ENCODE measurements at places on chromosomes 11 and 22. TPM values are rescaled to one million over a fixed set of nuclear protein-coding genes. Genes with fewer than 3 reads are reported as not detected.

The OR52E8 gene
- not detected for polyA plus RNA-seq

The RIMBP3B gene
- not detected for polyA plus RNA-seq

The SAA4 gene
- polyA plus RNA-seq: not detected

The SLC25A22 gene
- polyA plus RNA-seq: 25.5 TPM

The KRTAP5-7 gene
- not detected for polyA plus RNA-seq

The CSRP3 gene
- polyA plus RNA-seq: not detected

The GLYAT gene
- not detected for polyA plus RNA-seq

The RAB36 gene
- 10.1 TPM for polyA plus RNA-seq

DNA sequence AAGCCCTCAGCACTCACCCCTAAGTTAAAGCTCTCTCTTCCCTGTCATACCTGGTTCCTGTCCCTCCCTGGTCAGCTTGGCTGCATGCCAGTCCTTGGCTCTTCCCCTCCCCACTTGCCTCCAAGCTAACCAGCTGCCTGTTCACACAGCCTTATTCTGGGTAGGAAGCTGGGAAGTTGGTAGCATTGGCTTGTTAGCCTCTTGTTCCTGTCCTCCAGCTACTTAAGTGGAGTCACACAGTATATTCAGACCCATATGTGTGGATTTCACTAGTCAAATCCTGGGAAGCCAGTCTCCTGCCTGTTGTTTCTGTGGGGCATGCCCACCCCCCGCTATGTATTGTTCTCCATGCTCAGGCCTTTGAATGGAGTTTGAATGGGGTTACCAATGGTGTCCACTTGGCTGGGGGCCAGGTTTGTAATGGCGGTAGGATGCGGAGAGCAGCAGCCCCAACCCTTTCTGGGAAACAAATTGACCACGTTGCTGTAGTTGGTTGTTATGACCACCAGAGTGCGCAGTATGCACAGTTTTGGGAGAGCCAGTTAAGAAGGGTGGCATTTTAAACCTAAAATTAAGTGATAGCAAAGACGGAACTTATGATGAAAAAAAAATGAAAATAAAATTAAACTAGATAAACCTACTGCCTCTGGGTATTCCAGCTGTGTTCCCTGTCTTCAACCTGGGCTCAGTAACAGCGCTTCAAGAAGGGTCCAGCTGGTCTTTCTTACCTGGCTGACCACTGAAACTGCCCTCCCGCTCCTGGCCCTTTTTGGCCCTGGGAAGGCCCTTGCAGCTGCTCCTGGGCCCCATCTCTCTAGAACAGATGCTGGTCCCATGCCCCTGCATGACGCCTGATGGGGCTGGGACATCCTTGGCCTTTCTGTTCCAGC is 10.7 kb upstream of the RPS3 start:
- no peak for DNase-seq

GRCh38 chr11:120285256-120285655 is 39.8 kb upstream of the TLCD5 start:
- no peak for DNase-seq

DNA sequence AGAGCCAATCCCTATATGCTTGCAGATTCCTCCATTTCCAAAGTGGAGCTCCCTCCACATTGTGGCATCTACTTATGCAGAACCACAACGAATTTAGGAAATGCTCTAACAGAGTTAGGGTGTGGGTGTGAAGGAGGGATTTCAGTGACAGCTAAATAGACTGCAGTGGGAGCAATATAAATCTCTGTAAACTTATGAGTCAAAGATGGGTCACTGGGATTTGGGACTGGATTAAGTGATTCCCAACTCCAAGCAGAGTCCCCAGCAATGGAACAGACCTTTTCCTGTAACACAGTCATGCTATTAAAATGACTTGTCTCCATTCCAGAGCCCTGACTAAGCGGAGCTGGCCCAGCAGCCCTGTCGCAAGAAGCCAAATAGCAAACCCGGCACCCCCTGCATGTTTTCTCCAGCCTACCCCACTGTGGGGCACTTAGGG is 36.6 kb downstream of the RPL27A start:
- peak; percentile 97 for DNase-seq

DNA sequence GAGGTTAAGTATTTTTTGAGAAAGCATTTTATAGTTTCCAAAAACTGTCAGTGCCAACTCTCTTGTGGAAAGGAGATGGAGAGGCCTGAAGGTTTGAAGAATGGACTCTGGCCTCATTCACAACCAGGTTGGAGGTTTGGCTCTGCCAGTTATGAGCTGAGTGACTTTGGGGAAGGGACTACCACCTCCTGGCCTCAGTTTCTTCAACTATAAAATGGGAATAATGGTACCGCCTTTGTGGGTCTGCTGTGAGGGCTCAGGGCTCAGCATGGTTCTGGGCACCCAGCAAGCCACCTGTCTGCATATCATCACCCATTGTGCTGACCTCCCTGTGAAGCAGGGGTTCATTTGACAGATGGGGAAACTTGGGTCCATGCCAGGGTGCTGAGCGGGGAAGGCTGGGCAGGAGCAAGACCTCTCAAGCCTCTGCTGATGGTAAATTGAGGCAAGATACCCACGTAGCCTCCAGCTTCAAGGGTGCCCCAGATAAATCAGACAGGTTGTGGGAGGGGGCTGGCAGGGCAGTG is 3.5 kb upstream of the LIF start:
- no peak for DNase-seq

GRCh38 chr11:134987822-134988221 is 575.8 kb upstream of the B3GAT1 start:
- DNase-seq: no peak

DNA sequence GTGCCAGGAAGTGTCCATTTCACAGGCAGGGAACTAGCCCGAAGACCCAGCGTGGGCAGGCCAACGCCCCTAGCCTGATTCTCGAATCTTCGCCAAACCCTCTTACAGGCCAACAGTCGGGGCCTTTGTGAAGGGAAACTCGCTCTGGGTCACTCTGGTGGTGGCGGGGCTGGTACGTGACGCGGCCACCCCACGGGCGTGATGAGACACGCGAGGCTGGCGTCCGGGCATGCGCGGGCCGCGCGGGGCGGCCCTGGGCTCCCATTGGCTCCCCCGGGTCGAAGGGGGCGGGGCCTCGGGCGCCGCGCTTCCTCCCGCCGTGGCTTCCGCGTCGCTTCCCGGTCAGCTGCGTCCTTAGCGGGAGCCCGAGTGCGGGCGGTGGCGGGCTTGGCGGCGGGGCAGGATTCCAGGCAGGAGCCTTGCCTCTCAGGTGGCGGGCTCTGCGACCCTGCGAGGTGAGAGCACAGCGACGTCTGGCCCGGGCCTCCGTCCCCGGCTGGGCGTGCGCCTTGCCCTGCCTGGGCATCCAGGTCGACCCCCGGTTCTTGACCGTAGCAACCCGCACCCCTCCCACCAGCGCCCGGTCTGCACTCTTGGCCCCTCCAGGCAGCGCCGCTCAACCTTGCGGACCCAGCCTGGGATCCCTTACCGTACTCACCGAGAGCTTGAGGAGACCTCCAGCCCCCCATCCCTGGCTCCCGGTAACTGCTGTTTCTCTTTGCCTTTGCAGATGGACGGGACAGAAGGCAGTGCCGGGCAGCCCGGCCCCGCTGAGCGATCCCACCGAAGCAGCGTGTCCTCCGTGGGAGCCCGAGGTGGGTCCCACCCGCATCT is at the start of gene FRMD8:
TSS of gene FRMD8 (plus strand) at position 331 of the 834 bp plus-strand sequence. CDS start at position 731, 400 bp downstream.
- DNase-seq: no peak

- no peak for DNase-seq
Measured at GRCh38 chr22:23178512-23179254, 1.6 kb upstream of the BCR start.

DNA sequence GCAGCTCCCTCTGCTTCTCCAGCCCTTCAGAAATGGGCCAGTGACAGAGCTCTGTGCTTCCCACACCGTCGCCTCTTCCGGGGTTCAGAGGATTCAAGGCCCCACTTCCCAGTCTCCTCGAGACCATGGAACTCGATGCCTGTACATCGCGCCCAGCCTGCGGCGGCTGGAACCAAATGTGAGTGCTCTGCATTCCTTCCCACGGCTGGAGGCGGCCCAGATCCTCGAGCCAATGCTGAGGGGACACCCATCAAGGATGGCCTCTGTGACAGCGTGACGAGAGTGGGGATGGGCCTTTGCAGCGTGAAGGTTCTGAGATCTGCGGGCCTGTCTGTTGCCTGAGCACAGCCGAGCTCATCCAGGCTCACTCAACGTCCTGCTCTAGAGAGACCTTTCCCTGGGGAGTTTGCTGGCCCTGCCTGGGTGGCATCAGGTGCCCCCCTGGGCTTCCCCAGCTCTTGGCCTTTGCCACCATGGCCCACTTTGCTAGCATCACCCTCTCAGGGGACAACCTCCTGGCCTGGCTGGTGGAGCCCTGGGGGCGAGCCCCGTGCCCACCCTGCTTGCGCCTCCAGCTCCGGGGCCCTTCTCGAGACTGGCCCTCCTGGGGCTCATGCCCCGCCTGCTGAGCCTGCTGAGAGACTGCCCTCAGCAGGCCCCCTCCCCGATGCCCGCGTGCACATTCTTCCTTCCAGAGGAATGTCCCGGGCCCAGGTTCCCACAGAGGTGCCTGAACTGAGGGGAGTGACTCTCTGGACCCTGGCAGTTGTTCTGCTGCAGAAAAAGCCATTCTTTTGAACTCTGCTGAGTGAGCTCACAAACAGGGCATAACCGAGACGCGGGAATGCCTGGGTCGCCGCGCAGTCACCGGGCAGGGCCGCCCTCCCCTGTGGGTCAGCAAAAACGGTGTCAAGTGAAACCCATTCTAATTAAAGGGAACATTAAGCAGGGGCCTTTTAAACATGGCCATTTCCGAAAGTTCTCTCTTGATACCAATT is 7.3 kb upstream of the MYEOV start:
- DNase-seq: no peak

DNA sequence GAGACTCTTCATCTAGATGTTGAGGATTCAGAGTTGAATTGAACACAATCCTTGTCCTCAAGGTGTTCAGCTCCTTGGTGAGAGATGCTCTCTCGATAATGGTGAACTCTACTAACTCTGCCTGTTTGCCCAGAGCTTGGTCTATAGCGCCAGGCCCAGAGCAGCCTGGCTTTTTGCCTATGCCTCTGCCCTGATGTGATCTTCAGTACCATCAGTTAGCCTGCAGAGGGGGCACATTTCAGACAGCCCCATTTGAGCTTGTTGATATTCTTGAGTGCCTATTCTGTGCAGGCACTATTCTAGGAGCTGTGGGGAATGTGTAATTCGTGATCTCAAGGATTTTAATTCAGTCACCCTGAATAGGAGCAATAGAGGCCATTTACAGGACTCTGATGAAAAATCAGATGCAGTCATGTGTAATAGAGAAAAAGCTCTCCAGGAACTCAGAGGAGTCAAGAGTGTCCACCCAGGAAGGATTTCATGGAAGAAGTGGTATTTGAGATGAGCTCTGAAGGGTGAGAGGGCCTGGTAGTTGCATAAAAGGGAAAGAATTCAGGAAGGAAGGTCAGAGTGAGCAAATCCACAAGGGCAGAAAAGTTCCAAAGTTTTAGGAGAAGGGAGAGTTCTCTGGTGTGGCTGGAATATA is 19.3 kb downstream of the GTPBP1 start:
- DNase-seq: no peak

- no peak for DNase-seq
Measured at GRCh38 chr22:48178536-48178935, 1416.1 kb downstream of the TBC1D22A start.

GRCh38 chr11:35090125-35090524 is 48.8 kb upstream of the CD44 start:
- DNase-seq: no peak

GRCh38 chr22:29359469-29359868 is 28.9 kb downstream of the AP1B1 start:
- no peak for DNase-seq

- DNase-seq: no peak
Measured at GRCh38 chr11:16778876-16779275, 40.4 kb downstream of the C11orf58 start.

DNA sequence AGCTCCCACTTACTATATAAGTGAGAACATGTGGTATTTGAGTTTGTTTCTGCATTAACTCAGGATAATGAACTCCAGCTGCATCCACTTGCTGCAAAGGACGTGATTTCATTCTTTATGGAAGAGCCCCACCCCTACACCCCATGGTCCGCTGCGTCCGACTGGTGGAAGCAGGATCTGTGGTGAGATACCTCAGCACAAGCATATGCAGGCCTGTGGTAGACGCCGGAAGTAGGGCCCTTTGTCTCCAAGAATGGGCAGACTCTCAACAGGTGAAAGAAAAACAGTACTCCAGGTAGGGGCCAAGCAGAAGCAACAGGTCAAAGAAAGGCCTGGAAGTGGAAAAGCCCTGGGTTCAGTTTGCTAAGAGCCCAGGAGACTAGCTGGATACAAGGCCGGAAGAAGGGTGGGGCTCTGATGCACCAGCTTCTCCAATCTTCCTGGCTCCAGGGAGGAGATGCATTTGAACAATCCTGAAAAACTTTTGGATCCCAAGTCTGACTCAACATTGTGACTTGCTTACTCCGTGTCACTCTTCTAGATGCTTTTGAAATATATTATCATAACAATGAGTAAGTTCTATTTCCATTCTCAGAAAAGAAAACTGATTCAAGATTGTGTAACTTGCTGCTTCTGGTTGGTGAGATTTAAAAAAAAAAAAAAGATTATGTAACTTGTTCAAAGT is 30.4 kb downstream of the NEAT1 start:
- DNase-seq: peak; percentile 78

DNA sequence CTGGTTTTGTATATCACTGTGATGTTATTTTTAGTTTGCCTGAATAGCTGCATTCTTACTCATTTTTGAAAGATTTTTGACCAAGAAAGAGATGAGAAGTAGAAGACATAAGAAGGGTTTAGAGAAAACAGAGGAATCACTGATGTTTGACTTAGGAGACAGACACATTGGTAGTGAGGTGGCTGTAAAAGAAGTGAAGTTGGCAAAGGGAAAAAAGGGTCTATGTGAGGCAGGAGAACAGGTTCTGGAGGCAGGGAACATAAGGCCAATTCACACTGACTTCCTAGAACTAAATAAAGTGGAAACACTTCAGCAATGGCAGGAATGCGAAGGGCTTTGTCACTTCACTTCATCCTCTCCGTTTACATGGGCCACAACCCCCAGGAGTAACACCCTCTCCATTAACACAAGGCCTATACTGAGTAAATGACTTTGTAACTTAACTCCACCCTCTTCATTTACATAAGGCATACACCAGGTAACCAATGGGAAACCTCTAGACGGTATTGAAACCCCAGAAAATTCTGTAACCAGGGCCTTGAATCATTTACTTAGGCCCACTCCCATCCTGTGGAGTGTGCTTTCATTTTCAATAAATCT is 36.5 kb downstream of the CTSC start:
- no peak for DNase-seq

GRCh38 chr11:133053124-133053776 is 479.1 kb downstream of the OPCML start:
- DNase-seq: no peak

- DNase-seq: no peak
Measured at GRCh38 chr11:2697866-2698265, 1.9 kb downstream of the KCNQ1OT1 start.

GRCh38 chr11:118084247-118084646 is 2.5 kb downstream of the SMIM35 start:
- no peak for DNase-seq

DNA sequence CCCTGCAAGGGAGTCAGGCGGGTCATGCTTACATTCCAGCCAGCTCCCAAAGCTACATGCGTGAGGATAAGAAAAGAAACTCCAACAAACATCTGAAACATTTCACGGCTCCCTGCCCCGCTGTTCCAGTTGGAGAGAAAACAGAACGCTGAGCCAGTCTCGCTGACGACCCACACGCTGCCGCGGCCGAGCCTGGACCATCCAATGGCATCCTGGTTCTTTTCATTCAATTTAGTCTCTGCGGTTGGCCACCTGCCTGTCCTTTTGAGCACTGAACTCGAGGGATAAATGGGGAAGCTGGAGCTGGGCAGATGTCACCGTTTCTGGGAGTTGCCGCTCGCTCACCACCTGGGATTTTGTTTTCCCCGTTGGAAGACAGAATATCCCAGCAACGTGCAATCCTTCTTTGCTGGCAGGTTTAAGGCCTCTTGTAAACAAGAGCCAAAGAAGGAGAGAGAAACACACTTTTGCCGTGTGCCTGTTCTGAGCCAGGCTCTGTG is 45.3 kb upstream of the SHISAL1 start:
- DNase-seq: no peak

Measured in BJ (cell line).